ENCODE measurements at places on chromosomes 6 and 20. TPM values are rescaled to one million over a fixed set of nuclear protein-coding genes. Genes with fewer than 3 reads are reported as not detected.

SPTLC3 gene
- polyA plus RNA-seq: 21.4 TPM

DNA sequence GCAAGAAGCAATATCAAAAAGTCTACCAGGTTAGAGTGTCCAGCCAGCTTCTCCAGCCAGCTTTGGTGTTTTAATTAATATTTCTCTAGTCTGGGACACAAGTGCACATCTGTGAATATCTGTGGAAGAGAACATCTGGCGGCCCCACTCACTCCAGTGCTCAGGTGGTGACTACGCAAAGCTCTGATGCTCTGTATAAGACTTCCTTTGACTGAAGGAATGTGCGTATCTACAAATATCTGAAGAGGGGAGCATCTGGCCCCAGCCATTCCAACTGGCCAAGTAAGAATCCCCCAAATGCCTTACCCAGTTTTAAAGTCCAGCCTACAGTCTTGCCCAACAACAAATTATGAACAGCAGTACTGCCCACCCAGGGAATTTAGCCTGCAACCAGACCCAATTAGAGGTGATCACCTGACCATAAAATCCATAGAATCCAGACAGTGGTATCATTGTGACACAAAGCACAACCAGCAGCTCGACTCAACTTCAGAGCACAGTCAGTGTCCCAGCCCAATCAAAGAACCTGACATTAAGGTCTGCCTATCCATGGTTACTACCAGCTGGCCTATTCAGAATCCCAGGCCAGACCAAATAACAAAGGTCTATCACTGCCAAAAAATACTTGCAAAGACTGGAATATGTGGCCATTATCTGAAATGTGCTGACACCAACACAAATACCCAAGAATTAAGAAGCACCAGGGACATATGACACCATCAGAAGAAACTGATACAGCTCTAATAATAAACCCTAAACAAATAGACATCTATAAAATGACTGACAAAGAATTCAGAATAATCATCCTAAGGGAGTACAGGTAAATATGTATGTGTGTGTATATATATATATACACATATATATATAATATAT lies 76.1 kb upstream of the MANEA start:
- DNase-seq: no peak

PCNA gene
- polyA plus RNA-seq: 171 TPM

- DNase-seq: no peak
Observed at GRCh38 chr6:152416652-152417051, 220.5 kb downstream of the SYNE1 start.

DNA sequence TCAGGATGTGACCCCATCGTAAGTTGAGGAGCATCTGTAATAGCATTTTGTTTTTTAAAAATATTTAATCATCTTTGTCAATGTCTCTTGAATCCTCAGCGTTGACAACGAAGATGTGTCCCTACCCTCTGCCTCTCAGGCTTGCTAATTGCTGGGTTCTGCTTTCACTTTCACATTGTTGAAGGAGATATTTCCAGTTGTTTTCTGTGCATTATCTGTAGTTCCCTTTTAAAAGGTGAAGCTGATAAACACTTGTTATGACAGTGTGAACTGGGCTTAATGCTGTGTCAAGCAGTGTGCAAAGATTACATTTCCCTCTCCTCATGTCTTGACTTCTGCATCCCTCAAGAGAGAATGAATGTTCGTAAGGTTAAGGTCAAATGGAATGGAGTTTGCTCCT lies 54.9 kb downstream of the CSE1L start:
- DNase-seq: no peak

Measured in left renal pelvis (tissue), 4 donors.